Pancreas (tissue), 10 donors: ENCODE measurements at places on chromosomes 12 and 14.

DNA sequence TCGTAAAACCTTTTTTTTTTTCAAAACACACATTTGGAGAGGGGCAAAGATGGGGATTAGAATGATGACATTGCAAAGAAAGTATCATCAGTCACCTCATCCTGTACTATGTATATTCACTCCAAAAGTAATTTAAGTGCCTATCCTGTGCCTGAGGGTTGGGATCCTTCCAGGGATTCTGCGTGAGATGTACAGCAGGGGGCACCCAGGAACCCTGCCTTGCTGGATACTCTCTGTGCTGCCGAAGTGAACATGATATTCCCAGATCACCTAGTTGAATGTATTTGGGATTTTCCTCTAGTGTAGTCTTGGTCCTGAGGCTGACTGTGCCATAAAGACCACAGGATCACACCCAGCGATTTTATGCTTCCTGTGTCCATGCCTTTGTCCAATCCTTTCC is 372.7 kb downstream of the IPO8 start:
- DNase-seq = no peak

DNA sequence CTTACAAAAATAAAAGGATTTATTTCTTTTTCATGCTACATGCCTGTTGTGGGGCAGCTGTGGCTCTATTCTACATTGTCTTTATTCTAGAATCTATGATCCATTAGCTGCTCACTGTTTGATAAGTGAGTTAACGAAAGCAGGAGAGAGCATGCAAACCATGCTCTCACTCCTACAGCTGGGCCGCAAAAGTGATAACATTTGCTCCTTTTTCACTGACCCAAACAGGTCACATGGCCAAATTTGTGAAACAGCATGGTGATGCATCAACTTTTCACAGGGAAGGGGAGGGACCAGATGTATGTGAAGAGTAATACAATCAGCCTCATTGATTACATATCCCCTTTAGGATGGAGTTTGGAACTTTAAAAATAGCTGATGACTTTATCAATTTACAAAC is 456.9 kb upstream of the SYT1 start:
- DNase-seq = no peak

DNA sequence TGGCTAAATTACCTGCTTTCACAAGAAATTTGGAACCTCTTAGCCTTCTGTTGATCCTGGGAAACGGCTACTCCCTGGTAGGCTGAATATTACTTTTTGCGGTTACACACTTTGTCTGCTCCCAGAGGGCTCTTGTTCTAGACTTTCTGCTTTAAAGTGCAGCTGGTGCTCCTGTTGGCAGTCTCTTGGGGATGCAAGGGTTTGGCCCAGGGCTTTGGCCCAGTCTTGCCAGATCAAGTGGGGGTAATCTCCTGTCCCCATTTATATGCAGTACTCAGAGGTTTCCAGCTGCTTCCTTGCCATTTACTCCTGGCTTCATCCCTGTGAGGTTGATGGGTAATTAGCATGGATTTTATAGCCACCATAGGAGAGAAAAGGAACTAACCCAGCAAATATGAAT is 558.2 kb upstream of the MIS18BP1 start:
- DNase-seq = no peak

DNA sequence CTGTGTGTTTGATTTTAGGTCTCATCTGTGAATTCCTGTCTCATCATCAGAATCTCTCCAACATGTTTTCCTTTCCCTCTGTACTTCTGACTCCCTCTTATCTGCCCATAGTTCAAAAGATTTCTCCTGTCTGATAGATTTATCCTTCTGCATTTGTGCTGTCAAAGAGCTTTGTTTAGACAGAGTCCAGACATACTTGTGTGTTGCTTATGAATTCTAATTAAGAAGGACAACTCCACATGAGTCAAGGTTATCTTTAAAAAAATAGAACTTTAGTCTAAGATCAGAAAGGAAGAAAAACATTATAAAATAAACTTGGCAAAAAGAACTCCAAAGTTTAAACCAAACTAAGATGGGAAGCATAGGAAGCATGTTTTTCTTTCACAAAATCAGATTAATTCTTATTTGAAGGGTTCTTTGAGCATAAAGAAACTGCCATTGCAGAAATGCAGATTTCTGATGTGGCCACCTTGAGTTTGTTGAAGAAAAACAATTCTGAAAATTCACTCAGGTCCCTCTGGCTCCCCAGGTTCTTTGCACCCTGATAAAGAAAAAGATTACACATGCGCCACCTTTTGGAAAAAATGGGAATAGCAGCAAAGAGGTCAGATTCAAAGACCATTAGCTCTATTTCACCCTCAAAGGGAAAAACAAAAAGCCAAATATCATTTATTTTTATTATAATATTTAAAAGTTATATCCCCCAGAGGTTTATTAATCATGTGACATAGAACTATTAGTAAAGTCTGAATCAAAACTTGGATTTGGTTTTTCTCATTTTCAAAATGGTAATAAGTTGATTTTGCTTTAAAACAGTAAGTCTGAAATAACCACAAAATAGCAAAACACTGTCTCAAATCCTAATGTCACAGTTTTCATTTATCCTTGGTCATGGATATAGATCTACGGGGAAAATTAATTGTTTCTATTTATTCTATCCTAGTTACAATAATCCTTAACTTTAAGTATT is 143.7 kb upstream of the DCN start:
- DNase-seq = peak; percentile 14

DNA sequence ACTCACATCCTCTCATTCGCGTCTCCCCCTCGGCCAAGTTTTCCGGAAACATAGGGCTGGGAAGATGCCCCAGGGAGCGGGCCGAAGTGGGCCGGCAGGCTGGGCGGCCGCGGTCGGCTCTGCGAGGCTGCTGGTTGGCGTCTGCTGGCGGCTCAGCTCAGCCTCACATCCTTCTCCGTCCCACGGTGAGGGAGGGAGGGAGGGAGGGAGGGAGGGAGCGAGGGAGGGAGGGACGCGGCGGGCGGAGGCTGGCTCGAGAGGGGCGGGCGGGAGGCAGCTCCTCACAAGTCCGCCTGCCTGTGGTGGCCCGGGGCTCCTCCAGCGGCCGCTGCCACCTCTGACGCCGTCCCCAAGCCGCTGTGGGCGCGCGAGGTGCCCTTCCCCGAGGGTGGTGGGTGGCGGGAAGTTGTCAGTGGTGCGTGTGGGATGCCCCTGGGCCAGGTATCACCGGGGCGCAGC is 93.8 kb downstream of the RFLNA start:
- DNase-seq = peak; percentile 79

DNA sequence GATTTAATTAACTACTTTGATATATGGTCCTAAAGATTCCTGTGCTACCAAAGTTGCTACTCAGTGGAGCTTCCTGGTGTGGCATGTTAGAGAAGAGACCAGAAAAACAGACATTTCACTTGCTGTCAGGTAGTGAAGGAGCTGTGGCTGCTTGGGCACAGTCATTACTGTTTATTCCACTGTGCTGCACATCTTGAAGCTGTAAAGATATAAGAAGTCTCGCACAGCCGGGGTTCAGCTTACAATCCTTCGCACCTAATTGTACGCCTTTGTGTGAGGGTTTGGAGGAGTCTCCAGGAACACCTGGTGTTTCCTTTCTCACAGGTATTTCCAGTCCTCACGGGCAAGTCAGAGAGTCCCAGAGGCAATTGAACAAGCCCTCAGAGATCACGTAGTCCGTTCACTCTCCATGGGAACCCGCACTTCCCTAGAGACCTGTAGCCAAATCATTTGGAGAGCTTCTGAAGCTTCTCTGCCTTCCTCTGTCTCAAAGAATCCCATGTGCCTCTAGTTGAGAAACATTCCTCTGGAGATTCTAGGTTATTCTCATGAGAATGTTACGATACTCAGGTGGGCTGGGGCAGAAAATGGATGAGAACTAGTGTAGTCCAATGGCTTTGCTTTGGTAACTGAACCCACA is 4.1 kb downstream of the EVL start:
- DNase-seq = no peak

GRCh38 chr14:92480856-92481255 is 32.7 kb upstream of the RIN3 start:
- DNase-seq = no peak

DNA sequence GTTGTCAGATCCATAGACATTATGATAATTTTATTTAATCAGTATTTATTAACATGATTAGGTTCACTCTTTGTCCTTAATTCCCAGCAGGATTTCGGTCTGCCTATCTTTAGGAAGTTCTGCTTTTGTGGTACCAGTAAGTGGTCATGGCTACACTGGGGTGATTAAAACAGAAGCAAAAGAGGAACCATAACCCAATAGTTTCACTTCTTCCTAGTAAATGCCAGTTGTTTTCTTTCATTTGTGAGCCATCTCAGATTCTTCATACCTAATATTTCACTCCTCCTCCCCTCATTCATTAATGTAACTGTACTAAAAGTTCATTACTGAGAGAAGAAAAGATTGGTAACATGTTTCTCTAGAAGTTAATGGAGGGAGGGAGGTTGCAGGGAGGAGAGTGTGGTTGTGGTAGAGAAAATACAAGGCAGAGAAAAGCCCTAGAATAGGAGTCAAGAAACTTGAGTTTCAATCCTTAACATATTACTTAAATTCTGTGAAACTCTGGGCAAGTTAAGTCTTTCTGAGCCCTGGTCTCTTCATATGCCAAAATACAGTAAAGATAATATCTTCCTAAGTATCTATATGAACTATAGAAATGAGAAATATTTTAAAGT is 101.2 kb downstream of the PEBP1 start:
- no peak for DNase-seq

DNA sequence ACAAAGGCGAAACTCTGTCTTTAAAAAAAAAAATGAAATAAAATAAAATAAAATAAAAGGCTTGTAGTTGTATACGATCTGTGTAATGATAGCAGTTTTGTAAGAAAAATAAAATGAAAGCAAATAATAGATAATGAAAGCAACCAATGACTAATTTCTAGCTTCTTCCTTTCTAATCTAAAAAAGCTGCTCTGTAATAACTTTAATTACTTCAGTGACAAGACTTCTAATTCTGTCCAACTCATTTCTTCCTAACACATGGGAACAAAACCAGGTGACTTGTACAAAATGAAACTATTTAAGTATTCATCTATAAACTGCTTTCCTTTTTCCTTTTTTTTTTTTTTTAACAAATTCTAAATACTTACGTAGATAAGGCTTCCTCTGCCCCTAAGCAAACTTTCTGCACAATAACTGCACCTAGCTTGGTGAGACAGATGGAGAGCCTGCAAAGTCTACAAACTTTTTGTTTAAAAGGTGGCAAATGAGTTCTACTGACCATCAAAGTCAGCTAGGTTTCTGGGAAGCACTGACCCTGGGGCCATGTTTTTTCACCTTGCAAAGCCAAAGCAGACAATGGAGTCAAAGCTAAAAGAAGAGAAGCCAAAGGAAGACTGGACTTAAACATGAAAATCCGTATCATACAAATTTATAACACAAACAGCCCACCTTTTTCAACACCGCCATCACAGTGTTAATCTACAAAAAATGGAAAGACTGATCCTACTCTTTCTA is 28.2 kb downstream of the DENND5B start:
- no peak for DNase-seq

DNA sequence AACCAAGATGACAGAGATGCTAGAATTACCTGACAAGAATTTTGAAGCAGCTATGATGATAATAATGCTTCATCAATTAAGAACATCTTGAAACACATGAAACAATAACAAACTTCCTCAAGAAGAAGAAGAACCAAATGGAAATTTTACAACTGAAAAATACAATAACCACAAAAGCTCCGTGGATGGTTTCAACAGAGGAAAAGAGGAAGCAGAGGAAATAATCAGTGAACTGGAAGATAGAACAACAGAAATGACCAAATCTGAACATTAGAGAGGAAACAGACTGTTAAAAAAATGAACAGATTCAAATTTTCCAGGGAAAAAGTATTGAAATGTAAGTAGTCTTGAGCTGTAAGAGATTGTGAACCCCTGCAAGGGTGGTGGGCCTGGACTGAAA is 62.8 kb upstream of the SLC35F4 start:
- DNase-seq = no peak

GRCh38 chr12:132226604-132227003 is 82.3 kb downstream of the NOC4L start:
- DNase-seq = no peak

DNA sequence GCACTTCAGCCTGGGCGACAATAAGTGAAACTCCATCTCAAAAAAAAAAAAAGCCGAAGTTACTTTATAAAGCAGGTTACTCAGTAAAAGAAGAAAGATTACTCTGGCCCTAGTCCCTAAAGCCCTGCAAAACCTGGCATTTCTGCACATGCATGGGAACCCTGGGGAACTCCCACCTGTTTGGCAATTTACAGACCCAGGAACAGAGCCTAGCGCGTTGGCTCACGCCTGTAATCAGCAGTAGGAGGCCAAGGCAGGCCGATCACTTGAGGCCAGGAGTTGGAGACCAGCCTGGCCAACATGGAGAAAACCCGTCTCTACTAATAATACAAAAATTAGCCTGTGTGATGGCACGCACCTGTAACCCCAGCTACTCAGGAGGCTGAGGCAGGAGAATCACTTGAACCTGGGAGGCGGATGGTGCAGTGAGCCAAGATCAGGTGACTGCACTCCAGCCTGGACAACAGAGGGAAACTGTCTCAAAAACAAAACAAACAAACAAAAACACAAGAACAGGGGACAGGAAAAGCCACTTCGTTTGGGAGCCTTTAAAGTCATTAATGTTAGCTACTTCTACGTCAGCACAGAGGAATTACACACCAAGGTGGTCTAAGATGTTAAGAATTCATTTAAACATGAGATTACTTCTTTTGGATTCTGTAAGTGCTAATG is 34.1 kb upstream of the SPTSSA start:
- DNase-seq = no peak

DNA sequence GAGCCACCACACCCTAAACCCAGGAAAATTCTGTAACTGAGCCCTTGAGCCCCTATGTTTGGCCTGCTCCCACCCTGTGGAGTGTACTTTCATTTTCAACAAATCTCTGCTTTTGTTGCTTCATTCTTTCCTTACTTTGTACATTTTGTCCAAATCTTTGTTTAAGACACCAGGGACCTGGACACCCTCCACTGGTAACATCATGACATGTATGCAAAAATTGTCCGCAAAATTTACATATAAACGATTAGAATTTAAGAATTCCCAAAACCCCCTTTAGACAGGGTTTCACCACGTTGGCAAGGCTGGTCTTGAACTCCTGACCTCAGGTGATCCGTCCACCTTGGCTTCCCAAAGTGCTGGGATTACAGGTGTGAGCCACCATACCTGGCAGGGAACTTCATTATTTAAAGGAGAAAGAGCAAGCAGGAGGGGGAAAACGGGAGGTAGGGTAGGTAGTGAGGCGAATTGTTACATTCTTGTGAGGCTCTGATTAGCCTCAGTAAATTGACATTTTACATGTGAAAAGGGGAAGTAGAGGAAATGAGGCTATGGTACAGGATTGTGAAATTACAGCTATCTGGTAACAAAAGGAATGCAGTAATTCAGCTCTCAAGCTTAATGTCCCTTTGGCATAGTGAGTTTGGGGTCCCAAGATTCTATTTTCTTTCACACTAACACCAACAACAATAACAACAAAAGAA is 27.6 kb downstream of the TUBA1A start:
- no peak for DNase-seq

DNA sequence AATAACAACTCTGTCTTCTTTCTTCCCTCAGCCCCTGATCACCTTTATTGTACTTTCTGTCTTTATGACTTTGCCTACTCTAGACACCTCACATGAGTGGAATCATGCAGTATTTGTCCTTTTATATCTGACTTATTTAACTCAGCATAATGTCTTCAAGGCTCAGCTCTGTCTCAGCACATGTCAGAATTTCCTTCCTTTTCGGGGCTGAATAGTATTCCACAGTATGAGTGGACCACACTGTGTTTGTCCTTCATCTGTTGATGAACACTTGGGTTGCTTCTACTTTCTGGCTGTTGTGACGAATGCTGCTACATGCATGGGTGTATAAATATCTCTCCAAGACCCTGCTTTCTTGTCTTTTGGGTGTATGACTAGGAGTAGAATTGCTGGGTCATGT is 117.6 kb downstream of the KIF26A start:
- DNase-seq = no peak

GRCh38 chr14:58712357-58712756 is 74.6 kb downstream of the DACT1 start:
- no peak for DNase-seq
